ENCODE measurements at places on chromosomes 11 and 22.
A peak's percentile ranks its signal among the peaks of the same experiment; 100 is the strongest.

DNA sequence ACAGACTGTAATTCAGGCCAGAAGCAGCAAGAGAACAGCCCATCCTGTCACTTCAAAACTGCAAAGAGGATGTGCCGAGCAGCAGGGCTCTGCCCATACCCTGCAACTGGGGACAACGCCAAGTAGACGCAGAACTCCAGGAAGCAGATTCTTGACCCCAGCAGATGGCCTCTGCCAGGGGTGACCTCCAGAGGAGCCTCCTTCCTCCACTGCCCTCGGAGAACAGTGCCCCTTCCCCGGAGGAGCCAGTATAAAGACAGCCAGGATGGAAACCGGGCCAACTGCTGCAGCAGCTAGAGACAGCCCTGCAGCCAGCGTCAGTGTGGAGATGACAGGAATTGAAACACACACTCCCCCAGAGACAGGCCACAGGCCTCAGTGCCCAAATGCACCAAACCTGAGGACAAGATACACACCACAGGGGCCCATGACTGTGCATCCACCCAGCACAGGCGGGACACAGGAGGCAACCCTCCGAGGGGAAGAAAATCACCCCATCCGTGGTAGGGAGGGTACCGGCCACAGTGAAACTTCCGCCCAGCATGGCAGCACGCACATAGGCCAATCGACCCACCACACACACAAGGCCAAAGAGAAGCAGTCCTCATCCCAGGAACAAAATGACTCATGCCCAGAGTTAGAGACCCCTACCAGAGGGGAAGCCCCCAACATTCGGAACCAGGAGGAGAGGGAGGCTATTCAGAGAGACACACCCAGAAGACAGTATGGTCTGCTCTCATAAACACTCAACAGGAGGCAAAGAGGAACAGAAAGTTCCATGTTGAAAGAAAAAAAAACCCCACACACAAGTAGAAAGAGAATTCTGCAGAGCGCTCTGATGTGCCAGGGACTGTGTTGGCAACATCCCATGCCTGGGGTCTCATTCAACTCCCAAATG is 5.6 kb downstream of the AHNAK start:
- no peak for DNase-seq

DNA sequence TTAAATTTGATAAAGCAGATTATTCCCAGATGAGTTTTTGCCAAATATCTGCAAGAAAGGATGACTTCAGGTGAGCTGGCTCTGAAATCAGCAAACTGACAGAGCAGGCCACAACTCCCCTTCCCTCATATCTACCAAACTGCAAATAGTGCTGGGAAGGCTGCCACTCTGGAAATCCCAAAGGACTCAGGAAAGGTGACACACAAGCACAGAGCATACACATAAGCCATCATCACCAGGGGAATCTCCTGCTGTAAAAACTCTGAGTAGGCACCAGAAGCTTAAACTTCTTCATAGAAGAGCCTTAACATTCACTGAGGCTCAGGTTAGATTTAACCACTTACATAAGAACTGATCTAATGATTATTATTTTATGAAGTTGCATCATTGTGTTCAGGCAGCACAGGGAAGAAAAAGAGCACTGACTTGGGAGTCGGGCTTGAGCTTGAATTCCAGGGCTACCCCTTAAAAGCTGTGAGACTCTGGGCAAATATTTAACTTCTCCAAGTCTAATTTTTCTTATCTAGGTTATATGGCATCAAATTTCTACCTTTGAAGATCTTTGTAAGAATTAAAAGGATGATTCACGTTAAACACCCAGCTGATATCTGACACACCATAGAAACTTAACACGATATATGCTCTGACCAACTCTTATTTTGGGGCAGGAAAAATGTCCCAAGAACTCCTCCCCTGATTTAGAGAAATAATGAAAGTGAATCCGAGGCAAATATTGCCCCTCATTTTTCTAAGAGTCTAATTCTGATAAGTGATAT is 15.0 kb downstream of the SYTL2 start:
- DNase-seq, result no peak

- no peak for DNase-seq
These were observed 146.2 kb downstream of the ARHGAP42 start for GRCh38 chr11:100833276-100833675.

- DNase-seq, result no peak
These were observed 16.0 kb upstream of the EFCAB6 start for GRCh38 chr22:43827926-43828724.

DNA sequence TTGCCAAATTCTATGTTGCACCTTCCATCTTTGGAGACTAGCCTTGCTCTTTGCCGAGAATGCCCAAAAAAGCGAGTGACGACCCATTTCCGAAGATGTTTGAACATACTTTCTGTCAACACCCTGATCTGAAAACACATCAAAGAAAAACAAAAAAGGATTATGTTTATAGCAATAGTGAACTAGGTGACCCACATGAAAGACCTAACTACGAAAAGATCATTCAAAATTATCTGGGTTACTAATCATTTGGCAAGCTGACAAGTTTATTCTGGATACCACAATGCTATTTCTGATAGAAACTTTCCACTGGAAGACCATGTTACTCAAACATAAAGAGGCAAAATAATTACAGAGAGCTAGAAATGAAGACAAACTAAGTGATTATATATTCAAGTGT is 27.0 kb downstream of the KCNJ1 start:
- no peak for DNase-seq

DNA sequence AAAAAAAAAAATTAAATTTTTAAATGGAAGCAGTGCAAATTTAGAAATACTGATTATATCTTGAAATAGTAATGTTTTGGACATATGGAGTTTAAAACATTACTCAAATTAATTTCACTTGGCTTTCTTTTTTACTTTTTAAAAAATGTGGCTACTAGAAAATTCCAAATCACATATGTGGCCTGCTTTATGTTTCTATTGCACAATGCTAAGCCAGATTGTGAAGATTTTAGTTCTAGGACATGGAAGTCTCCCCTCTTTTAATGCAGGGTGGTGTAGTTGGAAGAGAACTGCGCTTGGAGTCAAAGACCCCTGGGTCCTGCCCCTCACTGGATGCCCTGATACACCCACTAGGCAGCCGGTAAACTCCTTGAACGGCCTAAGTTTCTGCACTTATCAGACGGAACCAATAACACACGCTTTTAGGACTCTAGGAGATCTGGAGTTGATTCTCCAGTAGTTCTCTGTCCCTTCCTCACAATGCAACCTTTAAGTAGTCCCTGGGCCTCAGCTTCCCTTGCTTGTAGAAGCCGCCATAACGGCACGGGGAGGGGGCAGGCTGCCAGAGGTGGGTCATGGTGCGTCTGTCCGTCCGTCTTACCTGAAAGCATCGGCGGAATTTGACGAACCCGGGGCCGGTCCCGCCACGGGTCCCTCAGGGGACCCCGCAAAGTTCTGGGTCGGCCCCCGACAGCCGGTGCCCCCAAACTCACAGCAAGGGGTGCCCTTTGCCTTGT is 505 bp downstream of the FAM227A start:
- no peak for DNase-seq

- DNase-seq, result no peak
These were observed 40.8 kb upstream of the ACCSL start for GRCh38 chr11:44006917-44007361.

DNA sequence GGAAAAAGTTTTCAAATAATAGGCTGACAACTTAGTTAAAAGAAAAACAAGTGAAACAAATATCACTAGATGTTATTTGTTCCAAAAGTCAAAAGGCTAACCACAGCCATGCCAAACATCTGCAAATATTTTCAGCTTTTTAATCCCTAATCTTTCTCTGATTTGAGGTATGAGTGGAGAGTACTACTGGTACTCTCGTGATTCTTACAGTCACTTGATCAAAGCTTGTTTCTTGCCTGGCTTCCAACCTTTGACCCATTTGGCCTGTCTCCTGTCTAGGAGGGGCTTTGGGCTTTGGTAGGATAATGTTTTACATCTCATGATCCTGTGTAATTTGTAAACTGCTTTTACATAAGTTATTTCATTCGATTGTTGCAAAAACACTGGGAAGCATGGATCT is 301.8 kb upstream of the SORL1-AS1 start:
- DNase-seq, result no peak

DNA sequence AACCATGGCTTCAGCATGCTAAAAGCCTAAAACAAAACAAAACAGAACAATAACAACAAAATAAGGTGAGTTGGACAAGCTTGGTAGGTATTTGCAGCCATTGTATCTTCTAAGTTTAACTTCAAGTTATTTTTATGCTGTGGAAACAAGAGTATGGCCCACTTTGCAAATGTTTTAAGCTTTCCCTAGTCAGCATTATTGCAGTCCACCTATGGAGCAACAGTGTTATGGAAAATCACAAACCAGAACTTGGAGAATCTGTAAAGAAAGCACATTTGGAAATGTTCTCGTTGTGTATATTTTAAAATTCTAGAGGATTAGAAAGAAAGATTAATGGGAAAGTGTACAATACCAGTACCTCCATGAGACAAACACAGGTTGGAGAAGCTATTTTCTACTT is 7.4 kb upstream of the SLC5A12 start:
- DNase-seq, result no peak

DNA sequence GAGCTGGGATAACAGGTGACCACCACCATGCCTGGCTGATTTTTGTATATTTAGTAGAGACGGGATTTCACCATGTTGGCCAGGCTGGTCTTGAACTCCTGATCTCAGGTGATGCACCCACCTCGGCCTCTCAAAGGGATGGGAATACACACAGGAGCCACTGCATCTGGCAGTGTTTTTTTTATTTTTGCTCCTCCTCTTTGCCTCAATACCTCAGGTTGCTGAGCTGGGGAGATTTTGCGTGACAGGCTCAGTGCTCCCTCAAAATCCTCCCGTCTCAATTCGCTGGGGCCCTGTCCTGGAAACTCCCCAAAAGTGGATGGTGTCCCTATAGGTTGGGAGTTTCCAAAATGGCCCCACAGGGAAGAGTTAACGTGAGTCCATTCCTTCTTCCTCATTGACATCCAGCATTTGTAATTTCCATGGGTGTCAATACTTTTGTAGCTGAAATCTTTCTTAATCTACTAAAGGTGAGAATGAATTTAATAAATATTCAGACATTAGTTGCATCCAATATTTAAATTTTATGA is 71.8 kb downstream of the GGTLC2 start:
- DNase-seq, result no peak

DNA sequence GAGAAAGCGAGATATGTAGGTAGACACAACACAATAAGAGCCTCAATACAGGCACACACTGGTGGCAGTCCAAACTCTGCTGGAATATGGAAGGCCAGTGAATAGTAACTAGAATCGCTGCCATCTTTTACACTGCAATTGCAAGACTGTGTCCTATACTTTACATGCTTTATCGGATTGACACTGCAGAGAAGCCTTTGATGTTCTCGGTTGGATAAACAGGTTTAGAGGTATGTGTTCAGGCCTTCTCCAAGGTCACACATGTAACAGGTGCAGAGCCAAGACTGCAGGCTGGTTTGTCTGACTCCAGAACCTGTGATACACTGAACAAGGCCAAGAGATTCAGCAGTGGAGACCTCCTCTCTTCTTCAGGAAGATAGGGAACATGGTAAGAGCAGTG is 5.1 kb downstream of the SAA1 start:
- no peak for DNase-seq

DNA sequence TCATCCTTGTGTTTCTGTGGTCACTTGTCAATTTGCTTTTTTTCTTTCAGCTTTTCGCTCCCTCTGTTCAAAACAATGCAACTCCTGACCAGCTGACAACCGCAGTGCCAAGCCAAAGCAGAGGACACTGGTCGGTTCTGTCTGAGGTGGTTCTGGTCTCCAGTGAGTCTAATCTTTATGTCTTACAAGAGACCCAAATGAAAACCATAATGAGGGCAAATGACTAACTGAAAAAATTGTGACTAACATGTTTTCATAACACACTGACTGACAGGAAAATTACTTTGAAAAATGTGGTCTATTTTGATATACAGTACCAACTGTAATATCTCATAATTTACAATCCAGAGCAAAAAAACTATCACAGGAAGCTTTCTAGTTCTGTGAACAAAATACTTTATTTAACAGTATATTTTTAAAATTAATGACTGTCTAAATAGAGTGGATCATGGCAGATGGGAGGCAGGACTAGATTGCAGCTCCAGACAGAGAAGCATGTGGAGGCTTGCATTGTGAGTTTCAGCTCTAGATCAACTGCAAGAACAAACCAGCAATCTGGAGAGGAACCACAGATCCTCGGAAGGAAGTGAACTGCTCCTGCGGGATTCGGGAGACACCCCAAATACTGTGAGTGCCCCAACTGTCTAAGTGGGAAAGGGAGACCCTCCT is 311.8 kb downstream of the SBF2 start:
- no peak for DNase-seq

GRCh38 chr22:38490915-38491314 is 15.2 kb downstream of the DDX17 start:
- DNase-seq, result no peak

- DNase-seq, result peak; percentile 13
These were observed 68.1 kb upstream of the CCND1 start for GRCh38 chr11:69572861-69573260.

- no peak for DNase-seq
These were observed 19.9 kb upstream of the CD81 start for GRCh38 chr11:2357246-2357645.

- DNase-seq, result no peak
These were observed 7.8 kb upstream of the IFTAP start for GRCh38 chr11:36586543-36586942.

- DNase-seq, result no peak
These were observed 318.7 kb downstream of the BUD13 start for GRCh38 chr11:116454020-116454645.

- no peak for DNase-seq
These were observed 122.3 kb downstream of the RCN1 start for GRCh38 chr11:32213223-32213622.

DNA sequence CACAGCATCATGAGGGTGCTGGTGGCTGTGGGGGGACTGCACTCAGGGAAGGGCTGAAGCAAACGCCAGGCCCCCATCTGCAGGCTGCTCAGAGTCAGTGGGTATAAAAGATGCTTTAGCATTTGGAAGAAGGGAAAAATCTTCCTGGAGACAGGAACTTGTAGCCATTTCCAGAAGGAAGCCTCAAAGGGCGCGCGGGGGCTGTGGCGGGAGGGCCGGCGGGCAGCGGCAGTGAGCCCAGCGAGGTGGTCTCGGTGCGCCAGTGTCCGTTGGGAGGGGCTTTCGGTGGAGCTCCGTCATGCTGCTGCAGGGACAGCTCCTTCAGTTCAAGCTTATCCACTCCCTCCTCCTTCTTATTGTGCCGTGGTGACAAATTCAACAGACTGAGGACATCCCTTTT is 63.0 kb upstream of the PITPNB start:
- no peak for DNase-seq

GRCh38 chr22:39408173-39408572 is 8.6 kb downstream of the TAB1 start:
- DNase-seq, result no peak

DNA sequence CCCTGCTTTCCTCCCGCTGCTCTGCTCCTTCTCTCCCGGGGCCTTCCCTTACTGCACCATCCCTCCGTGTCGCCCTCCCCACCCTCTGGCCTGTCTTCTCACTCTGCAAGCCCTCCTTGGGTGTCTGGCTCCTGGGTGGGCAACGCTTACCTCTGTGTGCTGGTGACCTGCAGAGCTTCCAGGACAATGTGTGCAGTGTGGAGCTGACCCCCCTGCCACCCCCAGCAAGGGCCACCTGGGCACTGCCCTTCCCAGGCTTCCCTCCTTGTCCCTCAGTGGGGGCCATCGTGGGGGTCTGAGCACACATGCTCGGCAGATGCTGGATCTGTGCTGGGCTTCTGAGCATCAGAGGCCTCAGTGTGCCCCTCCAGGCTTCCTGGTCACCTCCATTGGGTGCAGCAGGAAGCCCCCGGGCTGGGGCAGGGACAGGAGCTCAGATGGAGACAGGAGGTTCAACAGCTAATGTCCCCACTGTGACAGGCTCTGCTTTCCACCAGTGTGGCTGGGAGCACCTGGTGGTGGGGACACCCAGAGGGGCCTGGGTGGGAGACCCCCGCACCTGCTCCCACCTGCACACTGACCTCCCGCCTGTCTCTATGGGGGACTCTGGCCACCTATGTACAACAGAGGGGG is 7.8 kb upstream of the BRSK2 start:
- no peak for DNase-seq
